ENCODE measurements at places on chromosomes 4 and X.

- no peak for DNase-seq
These were observed 708 bp downstream of the BCLAF3 start for GRCh38 chrX:19990151-19990555.

GRCh38 chr4:53688186-53688790, 97.0 kb upstream of the LNX1 start:
- no peak for DNase-seq

- no peak for DNase-seq
These were observed 169.2 kb downstream of the AFAP1 start for GRCh38 chr4:7770224-7771050.

DNA sequence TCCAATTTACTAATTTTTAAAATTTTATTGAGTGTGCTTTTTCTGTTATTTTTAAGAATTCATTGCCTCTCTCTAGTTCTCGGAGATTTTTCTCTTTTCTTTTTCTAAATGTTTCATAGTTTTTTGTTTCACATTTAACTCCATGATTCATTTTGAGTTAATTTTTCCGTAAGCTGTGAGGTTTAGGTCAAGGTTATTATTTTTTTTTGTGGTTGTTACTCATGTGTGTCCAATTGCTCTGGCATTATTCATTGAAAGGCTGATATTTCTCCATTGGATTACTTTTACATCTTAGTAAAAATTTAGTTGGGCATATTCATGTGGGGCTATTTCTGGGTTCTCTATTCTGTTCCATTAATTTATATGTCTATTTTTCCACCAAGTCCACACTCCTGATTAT, 220.8 kb downstream of the MID1IP1 start:
- DNase-seq, result no peak

- DNase-seq, result no peak
These were observed 32.9 kb upstream of the GRID2 start for GRCh38 chr4:92270908-92271307.

- DNase-seq, result no peak
These were observed 11.3 kb downstream of the YTHDC1 start for GRCh38 chr4:68338625-68339024.

DNA sequence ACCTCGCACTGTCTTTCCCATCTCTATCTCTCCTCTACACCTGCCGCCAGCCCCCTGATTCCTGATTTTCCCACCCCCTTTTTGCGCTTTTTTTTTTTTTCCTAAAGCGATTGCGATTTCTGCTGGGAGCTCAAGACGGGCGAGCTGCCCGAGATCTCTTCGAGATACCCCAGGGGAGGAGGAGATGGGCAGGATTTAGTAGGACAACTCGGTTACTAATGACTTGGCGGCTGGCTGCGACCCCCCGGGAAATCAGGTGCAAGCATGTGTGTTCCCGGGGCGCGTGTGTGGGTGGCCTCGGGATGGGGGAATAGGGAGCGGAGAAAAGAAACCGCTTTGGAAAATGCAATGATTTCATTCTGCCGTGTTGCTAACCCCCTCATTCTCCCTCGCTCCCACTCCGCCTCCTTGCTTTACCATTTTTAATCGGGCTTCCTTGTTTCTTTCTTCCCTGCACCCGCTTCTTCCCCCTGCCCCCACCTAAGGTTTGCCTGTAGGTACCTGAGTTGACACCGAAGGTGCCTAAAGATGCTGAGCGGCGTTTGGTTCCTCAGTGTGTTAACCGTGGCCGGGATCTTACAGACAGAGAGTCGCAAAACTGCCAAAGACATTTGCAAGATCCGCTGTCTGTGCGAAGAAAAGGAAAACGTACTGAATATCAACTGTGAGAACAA, 4.4 kb downstream of the SLITRK2 start:
- DNase-seq, result no peak

- DNase-seq, result no peak
These were observed 3.0 kb downstream of the AVPR2 start for GRCh38 chrX:153907456-153907855.

Measured in NCI-H2171 (cell line).